ENCODE measurements at places on chromosomes 1 and 21. TPM values are rescaled to one million over a fixed set of nuclear protein-coding genes. Genes with fewer than 3 reads are reported as not detected.

Gene HHIPL2
- total RNA-seq = not detected

Gene PRAMEF12
- total RNA-seq = 0.54 TPM

Gene RNU1-3
- total RNA-seq = 3,598 TPM

Gene SH2D5
- 1.2 TPM for total RNA-seq

Gene NLRP3
- total RNA-seq = not detected

Gene SLAMF9
- total RNA-seq = not detected

Gene LY9
- not detected for total RNA-seq

DNA sequence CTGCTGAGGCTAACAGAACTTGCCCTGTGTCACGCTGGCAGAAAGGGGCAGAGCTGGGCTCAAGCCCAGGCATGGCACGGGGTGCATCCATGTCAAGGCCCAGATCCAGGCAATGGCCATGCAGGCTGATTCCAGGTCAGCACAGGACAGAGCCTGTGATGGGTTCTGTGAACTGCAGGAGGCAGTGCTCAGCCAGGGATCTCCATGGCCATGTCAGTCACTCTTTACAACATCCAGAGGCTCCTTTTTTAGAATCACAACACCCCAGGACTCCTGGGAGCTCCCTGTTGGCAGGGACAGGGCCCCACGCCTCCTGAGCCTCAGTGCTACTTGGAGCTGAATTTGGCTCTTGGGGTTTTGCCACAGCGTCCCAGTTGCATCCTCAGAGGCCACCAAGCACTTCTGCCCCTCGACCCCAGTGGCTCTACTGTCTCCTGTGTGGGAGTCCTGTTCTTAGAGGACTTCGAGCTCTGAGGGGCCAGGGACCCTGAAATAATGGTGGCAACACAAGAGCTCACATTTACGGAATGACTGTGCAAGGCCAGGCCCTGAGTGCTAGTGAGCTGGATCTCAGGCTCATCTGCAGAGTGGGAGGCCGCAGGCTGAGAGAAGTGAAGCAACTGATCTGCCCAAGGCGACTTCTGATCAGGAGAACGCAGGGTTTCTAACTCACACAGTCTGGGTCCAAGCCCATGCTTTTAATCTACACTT, 211.5 kb downstream of the TRABD2B start:
- H3K4me3 ChIP-seq = no peak overlapping the region
- DNase-seq = peak; percentile 39
- H3K4me1 ChIP-seq = peaks cover 22% of the 10 kb centered on the region
- no peak overlapping the region for H3K27ac ChIP-seq

GRCh38 chr21:36572039-36572438, 92.1 kb upstream of the CLDN14 start:
- DNase-seq = no peak
- H3K4me3 ChIP-seq = no peak overlapping the region
- no peaks in the 10 kb centered on the region for H3K36me3 ChIP-seq
- peaks cover 1% of the 10 kb centered on the region for H3K27me3 ChIP-seq
- H3K4me1 ChIP-seq = no peaks in the 10 kb centered on the region
- no peak overlapping the region for H3K27ac ChIP-seq

GRCh38 chr1:203322500-203323179, 17.3 kb downstream of the BTG2 start:
- peak overlapping the region; percentile 6 for H3K27ac ChIP-seq
- DNase-seq = no peak
- H3K36me3 ChIP-seq = no peaks in the 10 kb centered on the region
- H3K4me3 ChIP-seq = peak overlapping the region; percentile 45

DNA sequence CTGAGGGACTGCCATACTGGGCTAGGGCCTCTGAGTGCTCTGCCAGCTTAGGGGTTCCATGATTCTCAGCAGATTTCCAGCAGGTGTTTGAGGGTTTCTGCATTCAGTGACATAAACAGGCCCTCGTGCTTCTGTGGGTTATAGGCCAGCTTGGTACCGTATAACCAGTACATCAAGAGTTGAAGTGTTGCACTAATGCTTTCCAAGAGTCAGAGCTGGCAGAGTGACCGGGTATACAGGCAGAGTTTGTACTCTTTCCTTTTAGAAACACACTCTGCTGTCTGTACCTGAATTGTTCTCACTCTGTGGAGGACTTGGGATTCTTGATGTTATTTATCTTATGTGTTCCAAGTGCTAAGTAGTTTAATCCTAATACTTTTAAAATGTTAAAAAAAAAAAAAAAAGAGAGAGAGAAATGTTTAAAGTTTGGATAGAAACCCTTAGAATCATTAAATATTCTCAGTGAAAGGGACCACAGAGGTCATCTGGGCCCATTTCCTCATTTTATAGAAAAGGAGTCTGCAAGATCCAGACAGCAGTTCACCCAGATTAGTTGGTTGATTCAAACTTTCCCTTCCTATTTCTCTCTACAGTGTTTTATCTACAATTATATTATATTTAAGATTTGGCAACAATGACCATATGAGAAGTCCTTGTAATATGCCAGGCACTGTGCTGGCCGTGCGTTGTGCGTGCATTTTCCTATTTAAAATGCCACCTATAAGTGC, 325.8 kb downstream of the KIF26B start:
- peaks cover 3% of the 10 kb centered on the region for H3K4me1 ChIP-seq
- no peak for DNase-seq
- H3K4me3 ChIP-seq = no peak overlapping the region
- no peak overlapping the region for H3K27ac ChIP-seq

GRCh38 chr1:231606712-231607111, 19.9 kb upstream of the DISC1 start:
- peaks cover 4% of the 10 kb centered on the region for H3K36me3 ChIP-seq
- no peak overlapping the region for H3K4me3 ChIP-seq
- DNase-seq = no peak
- H3K4me1 ChIP-seq = peaks cover 10% of the 10 kb centered on the region

- peak overlapping the region; percentile 93 for H3K4me3 ChIP-seq
- DNase-seq = no peak
- peak overlapping the region; percentile 99 for H3K27ac ChIP-seq
- peaks cover 21% of the 10 kb centered on the region for H3K4me1 ChIP-seq
- H3K27me3 ChIP-seq = peaks cover 9% of the 10 kb centered on the region
These were observed 494 bp downstream of the APH1A start for GRCh38 chr1:150268340-150268704.

- H3K4me1 ChIP-seq = peaks cover 57% of the 10 kb centered on the region
- peaks cover 2% of the 10 kb centered on the region for H3K27me3 ChIP-seq
- H3K27ac ChIP-seq = peak overlapping the region; percentile 14
- no peak overlapping the region for H3K4me3 ChIP-seq
- no peaks in the 10 kb centered on the region for H3K36me3 ChIP-seq
- DNase-seq = no peak
These were observed 107.6 kb downstream of the GALNT2 start for GRCh38 chr1:230174471-230175162.

DNA sequence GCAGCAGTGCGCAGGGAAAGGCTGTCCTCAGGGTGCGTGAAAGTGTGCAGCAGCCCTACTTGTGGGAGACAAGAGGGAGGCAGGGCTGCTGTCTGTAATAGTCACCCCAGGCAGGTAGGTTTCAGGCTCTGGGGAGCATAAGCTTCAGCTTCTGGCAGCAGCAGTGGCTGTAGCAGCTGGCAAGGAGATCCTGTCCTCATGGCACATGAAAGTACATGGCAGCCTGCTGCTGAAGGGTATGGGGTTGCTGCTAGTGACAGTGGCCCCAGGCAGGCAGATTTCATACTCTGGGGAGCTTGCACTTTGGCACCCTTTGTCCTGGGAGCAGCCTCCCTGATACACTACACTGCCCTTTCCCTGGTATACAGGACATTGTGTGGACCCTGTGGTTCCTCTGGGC, 26.3 kb downstream of the KIAA0319L start:
- peaks cover 43% of the 10 kb centered on the region for H3K36me3 ChIP-seq
- DNase-seq = no peak
- H3K27me3 ChIP-seq = peaks cover 6% of the 10 kb centered on the region
- no peak overlapping the region for H3K27ac ChIP-seq
- no peaks in the 10 kb centered on the region for H3K4me1 ChIP-seq

DNA sequence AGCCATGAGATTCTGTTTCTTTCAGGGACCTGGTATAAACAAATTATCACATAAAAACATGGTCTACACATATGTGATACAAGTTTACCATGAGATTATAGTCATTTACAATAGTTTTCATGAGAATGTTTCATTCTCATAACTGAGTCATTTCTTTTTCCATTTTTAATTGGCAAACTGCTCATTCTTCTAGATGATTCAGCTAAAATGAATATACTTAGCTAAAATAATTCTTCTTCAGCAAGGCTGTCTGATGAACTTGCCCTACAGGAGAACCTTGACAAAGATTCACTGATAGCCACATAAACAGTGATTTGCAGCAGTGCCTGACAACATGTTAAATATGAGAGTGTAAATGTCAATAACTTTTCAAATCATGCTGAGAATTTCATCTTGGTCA, 253.2 kb downstream of the FMN2 start:
- H3K27me3 ChIP-seq = no peaks in the 10 kb centered on the region
- no peak overlapping the region for H3K4me3 ChIP-seq
- no peak overlapping the region for H3K27ac ChIP-seq
- H3K4me1 ChIP-seq = no peaks in the 10 kb centered on the region
- no peak for DNase-seq

DNA sequence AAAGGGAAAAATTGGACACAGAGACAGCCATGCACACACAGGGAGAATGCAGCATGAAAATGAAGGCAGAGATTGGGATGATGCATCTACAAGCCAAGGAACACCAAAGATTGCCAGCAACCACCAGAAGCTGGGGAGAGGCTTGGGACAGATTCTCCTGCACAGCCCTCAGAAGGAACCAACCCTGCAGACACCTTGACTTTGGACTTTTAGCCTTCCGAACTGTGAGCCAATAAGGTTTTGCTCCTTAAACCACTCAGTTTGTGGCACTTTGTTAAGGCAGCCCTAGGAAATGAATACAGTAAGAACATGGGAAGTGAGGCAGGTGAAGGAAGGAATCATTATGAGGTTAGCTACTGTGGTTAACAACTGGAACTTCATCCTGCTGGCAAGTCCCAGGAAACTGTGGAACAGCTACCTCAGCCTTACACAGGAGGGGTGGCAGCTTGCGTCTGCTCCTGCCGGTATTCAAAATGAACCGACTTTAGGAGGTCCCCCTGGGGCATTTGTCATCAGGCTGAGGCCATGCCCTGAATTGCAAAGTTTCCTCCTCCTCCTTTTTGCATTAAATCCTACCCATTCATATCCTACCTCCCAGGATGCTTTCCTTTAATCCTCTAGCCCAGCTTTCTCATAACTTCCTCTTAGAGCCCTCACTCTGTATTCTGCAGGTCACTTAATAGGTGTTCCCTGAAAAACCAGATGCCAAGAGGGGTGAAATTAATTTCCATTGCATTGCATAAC, 15.4 kb downstream of the CD247 start:
- H3K27ac ChIP-seq = no peak overlapping the region
- peak; percentile 34 for DNase-seq
- peaks cover 2% of the 10 kb centered on the region for H3K27me3 ChIP-seq
- peaks cover 32% of the 10 kb centered on the region for H3K4me1 ChIP-seq
- H3K36me3 ChIP-seq = no peaks in the 10 kb centered on the region

- no peak overlapping the region for H3K27ac ChIP-seq
- no peak overlapping the region for H3K4me3 ChIP-seq
- no peak for DNase-seq
- H3K4me1 ChIP-seq = peaks cover 5% of the 10 kb centered on the region
These were observed 34.0 kb downstream of the TBCE start for GRCh38 chr1:235401251-235401650.

GRCh38 chr1:118081387-118081786, 103.6 kb downstream of the SPAG17 start:
- DNase-seq = no peak
- H3K4me1 ChIP-seq = no peaks in the 10 kb centered on the region
- no peak overlapping the region for H3K4me3 ChIP-seq

GRCh38 chr1:32998997-32999396, 34.4 kb upstream of the RNF19B start:
- H3K36me3 ChIP-seq = no peaks in the 10 kb centered on the region
- no peaks in the 10 kb centered on the region for H3K27me3 ChIP-seq
- no peak for DNase-seq
- H3K4me3 ChIP-seq = no peak overlapping the region
- no peaks in the 10 kb centered on the region for H3K4me1 ChIP-seq
- no peak overlapping the region for H3K27ac ChIP-seq

DNA sequence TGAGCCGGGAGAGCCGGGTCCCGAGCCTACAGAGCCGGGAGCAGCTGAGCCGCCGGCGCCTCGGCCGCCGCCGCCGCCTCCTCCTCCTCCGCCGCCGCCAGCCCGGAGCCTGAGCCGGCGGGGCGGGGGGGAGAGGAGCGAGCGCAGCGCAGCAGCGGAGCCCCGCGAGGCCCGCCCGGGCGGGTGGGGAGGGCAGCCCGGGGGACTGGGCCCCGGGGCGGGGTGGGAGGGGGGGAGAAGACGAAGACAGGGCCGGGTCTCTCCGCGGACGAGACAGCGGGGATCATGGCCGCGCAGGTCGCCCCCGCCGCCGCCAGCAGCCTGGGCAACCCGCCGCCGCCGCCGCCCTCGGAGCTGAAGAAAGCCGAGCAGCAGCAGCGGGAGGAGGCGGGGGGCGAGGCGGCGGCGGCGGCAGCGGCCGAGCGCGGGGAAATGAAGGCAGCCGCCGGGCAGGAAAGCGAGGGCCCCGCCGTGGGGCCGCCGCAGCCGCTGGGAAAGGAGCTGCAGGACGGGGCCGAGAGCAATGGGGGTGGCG, 371 bp downstream of the ARID1A start:
- peaks cover 7% of the 10 kb centered on the region for H3K27me3 ChIP-seq
- peaks cover 17% of the 10 kb centered on the region for H3K4me1 ChIP-seq
- DNase-seq = no peak
- no peak overlapping the region for H3K27ac ChIP-seq
- H3K36me3 ChIP-seq = no peaks in the 10 kb centered on the region

DNA sequence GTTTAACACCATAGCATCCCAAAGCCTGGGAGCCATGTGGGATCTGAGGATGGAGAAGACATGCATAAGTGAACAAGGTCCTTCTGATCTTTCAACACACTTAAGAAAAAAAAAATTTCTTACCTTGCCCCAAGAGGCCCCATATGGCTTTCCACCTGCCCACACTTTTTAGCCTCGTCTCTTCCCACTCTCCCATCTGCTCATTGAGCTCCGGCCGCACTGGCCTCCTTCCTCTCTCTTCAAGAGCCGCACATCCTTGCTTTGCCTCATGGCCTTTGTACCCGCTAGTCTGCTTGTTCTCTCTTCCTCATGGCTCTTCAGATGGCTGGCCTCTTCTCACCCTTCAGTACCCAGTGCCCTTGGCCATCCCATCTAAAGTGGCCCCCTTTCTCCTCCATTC, 70.2 kb upstream of the PDE4B start:
- H3K36me3 ChIP-seq = no peaks in the 10 kb centered on the region
- H3K27me3 ChIP-seq = no peaks in the 10 kb centered on the region
- H3K4me1 ChIP-seq = peaks cover 10% of the 10 kb centered on the region
